ENCODE measurements at places on chromosomes 3 and 15. TPM values are rescaled to one million over a fixed set of nuclear protein-coding genes. Genes with fewer than 3 reads are reported as not detected.

ADPRH gene
- 4.5 TPM for total RNA-seq

GPR149 gene
- not detected for total RNA-seq

ZDHHC23 gene
- total RNA-seq, result 1.0 TPM

ARRDC4 gene
- 54.2 TPM for total RNA-seq

RUVBL1 gene
- total RNA-seq, result 41.6 TPM

WDR48 gene
- 46.4 TPM for total RNA-seq

SPSB4 gene
- not detected for total RNA-seq

TMEM207 gene
- not detected for total RNA-seq

CFAP100 gene
- total RNA-seq, result not detected

ICE2 gene
- total RNA-seq, result 38.9 TPM

GOLGA6A gene
- 0.07 TPM for total RNA-seq

NPAP1 gene
- not detected for total RNA-seq

CADM2 gene
- total RNA-seq, result not detected

EPHB1 gene
- total RNA-seq, result 0.98 TPM

SLC6A1 gene
- total RNA-seq, result 0.10 TPM

Measured in smooth muscle cell of the pulmonary artery (primary cell).